Transverse colon (tissue), 4 donors: ENCODE measurements at places on chromosomes 7 and 10. TPM values are rescaled to one million over a fixed set of nuclear protein-coding genes. Genes with fewer than 3 reads are reported as not detected.

Gene CTAGE4
- total RNA-seq: 7.8 TPM

Gene CLRN3
- total RNA-seq: 167 TPM

Gene EVX1
- 3.4 TPM for total RNA-seq

Gene KLF14
- total RNA-seq: not detected

Gene DKK1
- not detected for total RNA-seq

Gene AOAH
- total RNA-seq: 139 TPM

Gene DNAJB12
- total RNA-seq: 38.6 TPM

Gene HELLS
- 15.1 TPM for total RNA-seq

Gene DCLRE1C
- total RNA-seq: 14.1 TPM

Gene LIPA
- total RNA-seq: 11.9 TPM

- DNase-seq: no peak
Measured at GRCh38 chr10:71573562-71574518, 145.7 kb downstream of the C10orf105 start.

- DNase-seq: no peak
Measured at GRCh38 chr10:132308587-132309470, 1.1 kb upstream of the STK32C start.

DNA sequence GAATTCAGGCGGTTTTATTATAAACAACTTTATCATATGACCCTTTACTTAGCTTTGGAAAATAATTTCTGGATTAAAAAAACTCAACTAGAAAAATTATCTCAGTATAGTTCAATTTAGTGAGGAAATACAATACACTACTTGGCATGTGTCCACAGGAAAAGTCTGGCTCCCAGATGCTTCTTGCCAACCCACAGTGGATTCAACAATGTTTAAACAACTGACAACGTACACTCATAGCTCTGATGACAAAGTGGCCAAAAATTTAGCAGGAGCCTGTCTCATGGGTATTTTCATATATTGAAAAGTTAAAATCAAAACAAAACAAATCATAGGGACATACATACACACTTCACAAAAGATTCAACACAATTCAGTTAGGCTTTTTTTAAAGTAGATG, 158.8 kb downstream of the SKAP2 start:
- DNase-seq: no peak

DNA sequence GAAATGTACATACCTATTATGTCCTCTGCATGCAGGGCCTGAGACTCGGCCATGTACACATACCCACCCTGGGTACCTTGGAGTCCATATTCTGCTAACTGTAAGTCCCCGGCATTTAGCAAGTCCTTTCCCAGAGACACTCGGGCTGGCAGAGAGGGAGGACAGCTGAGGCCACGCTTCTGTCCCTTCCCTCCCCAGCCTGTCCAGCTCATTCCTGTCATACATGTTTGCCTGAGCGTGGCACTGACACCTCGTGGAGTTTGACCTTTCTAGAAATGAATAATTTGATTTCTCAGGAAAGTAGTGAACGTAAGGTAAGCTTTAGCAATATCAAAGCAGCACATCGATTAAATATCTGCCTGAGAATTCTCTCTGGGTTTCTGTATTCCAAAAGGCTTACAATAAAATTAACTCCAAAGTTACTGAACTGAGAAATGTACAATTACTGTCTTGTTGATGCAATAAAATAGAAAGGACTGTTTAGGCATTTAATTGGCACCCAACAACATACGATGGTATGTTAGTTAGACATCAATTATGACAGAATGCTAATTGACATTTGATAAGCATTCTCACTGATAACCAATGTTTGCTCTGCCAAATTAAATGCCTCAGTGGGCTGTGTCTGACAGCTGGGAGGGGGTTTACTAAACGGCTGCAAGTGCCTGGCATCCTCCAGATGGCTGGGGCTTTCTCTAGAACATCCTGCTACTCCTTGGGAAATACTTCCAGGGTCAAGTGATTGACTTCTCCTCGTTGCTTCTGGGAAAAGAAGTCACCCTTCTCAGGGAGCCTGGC, 221.2 kb downstream of the CCSER2 start:
- no peak for DNase-seq

DNA sequence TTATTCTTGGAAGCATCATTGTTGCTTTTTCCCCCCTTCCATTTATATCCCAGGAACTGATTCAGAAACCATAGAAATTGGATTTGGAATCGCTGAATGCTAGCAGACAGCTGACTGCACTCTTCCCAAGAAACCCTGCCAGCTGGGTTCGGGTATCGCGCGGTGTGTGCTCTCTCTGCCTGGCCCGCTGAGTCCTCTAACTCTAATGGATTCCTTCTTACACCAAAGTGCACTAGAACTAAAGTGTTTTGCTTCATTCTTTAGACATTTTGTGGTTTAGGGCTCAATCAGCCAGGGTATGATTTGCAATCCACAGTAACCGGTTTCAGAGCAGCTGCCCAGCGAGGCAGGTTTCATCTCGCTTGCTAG, 92.2 kb downstream of the EGFR start:
- DNase-seq: no peak

- DNase-seq: no peak
Measured at GRCh38 chr7:81770728-81771223, 929 bp upstream of the HGF start.

DNA sequence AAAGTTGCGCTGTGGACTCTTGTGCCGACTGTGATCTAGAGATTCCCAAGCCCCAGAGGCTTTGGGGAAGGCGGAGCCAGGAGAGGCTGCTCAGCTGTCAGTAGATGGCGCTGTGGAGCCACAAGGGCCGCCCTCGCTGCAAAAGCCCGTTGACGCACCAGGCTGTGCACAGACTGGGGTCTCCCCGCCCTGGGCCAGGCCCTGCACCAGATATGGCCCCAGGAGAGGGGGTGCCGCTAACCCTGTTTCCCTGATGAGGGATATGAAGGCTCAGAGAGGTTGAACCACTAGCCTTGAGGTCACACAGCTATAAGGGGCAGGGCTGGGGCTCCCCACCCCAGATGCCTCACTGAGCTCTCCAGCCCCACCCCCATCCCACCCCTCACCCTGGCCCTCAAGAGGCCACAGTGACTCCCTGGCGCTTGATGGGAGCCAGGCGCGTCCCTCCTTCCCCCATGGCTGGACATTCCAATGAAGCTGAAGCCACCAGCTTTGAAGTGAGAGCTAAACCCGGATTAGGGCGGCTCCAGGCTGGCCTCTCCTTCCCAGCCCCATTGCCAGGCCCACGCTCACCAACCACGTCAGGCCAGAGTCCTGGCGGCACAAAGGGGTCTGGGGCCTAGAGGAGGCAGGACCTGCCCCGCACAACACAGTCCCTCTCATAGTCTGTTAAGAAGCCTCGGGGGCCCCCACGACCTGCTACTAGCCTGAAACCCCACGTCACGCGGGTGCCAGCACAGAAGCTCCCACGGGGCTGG, 26.4 kb downstream of the MYL10 start:
- peak; percentile 83 for DNase-seq

DNA sequence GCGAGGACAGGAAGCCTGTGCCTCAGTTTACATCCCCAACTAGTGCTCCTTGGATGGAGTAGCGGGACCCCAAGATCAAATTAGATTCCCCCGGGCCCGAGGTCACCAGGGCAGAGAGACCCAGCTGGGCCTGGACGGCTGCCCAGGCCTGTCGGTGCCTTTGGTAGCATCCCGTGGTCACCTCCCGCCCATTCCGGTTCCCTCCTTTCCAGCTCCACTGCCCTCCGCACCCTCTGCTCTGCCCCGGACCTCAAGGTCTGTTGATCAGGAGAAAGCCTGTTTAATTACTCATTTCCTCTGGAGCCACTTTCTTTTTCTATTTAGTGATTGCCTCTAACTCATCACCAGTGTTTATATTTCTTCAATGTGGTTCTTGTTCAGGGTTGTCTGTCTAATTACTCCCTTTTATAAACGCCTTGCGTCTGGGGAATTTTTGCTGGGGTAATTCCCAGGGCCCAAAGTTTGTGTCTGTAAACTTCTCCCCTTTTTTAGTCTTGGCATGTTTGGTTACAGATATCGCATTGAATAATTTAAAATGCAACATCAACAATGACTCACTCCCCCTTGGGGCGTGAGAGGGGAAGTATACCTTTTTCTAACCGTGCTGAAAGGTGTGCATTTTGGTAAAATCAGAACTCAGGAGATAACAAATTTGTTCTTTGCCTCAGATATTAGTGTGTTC, 1.9 kb downstream of the FOXK1 start:
- peak; percentile 63 for DNase-seq

DNA sequence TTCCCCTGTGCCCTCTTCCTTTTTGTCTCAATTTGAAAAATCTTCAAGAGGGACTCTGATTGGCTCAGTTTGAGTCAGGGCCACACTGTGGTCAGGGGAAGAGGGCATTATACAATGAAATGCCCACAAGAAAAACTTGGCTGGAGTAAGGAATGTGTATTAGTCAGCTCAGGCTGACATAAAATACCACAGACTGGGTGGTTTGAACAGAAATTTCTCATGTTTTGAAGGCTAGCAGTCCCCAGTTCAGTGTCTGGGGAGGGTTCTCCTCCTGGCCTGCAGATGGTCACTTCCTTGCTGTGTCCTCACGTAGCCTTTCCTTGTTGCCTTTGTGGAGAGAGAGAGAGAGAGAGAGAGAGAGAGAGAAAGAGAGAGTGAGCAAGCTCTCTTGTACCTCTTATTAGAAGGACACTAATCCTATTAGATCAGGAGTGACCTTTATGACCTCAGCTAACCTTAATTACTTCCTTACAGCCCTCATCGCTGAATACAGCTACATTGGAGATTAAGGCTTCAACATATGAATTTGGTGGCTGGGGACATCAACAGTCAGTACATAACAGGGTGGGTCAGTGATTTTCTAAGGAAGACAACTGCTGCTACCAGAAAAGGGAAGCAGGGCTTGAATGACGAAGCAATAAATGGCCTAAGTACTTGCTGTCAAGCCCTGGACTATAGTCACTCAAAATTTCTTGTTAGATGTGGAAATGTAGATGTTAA, 25.8 kb upstream of the FAM13C start:
- no peak for DNase-seq

DNA sequence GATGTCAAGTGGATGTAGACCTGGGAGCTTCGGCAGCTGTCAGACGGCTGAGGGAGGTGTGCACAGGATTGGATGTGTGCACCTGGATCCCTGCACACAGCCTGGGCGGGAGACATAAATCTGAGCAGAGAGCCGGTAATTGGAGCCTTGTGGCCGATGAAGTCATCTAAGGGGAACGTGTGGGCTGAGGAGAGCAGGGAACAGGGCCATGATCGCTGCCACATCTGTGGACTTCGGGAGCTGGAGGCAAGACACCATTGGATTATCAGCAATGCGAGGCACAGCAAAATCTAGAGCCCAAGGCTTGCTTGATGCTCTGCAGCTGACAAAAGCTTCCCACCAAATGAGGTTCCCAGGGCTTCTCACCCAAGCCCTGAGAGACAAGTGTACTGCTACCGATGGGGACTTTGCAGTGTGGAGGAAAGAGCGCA, 147.7 kb downstream of the PTPN20 start:
- DNase-seq: no peak

- no peak for DNase-seq
Measured at GRCh38 chr7:77276120-77276519, 76.5 kb upstream of the FGL2 start.

DNA sequence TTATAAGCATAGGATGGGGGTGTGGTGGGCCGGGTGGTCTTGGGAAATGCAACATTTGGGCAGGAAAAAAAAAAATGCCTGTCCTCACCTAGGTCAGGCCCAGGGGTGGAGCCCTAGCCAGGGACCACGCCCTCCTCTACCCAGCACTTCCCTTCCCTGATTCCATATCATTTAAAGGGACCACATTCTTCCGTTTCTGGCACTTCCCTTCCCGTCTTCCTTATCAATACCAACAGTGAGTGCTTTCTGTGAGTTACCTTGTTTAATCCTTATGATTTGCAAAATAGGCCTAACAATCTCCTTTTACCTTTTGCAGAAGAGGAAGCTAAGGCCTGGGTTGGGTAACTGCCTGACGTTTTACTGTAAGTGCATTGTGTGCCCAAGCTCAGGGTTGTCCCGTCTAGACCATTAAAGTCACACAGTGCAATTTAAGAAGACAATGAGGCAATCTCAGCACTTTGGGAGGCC, 16.7 kb upstream of the C10orf95 start:
- DNase-seq: peak; percentile 68

DNA sequence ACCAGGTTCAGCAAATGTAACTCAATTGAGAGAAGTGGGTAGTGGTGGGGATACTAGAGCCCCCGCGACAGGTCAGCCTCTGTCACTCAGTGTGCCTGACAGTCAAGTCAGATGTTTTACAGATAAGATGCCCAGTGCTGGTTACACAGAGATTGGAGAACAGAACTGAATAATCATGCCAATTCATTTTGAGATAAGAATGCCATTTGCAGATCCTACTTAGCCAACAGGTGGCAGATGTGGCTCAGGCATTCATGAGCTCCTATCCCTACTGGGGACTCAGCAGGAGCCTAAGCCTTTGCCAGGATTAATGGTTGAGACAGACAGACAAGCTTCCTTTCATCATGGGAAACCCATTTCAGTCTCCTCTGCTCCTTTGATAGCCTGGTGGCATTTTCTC, 137.8 kb downstream of the MAPK8 start:
- no peak for DNase-seq

DNA sequence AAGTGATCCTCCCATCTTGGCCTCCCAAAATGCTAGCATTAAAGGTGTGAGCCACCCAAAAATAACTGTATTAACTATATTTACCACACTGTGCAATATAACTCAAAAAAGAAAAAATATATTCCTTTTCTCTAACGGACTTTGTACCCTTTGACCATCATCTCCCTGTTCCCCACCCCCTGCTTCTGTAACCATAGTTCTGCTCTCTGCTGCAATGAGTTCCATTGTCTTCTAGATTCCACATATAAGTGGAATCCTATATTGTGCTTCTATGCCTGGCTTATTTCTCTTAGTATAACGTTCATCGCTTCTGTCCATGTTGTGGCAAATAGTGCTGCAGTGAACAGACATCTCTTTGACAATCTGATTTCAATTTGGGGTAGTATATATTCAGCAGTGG, 4.2 kb downstream of the TMEM248 start:
- no peak for DNase-seq

GRCh38 chr7:117024811-117025210, 71.5 kb downstream of the ST7 start:
- no peak for DNase-seq

- no peak for DNase-seq
Measured at GRCh38 chr10:81894616-81895015, 19.6 kb downstream of the NRG3 start.

GRCh38 chr10:75542084-75542483, 110.7 kb downstream of the LRMDA start:
- DNase-seq: no peak

GRCh38 chr7:26588511-26588910, 275.9 kb downstream of the SKAP2 start:
- DNase-seq: no peak
